Spinal cord (tissue), 10 donors: ENCODE measurements at places on chromosomes 2 and 18.
A peak's percentile ranks its signal among the peaks of the same experiment; 100 is the strongest.

DNA sequence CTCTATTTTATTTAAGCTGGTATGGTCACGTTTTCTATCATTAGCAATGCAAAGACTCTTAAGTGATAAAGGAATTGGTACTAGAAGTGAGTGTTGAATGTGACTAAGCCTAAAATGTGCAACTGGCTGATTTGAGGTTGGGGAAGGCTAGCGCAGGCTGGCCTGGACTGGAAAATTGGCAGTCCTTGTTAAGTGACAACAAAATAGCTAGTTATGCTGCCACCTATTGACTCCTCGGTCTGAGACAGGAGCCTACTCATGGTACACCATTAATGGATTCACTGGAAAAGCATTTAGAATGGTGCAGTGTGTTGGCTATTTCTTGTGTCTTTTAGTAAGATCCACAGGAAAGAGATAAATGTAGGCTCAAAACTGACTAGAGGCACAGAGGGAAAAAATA lies 5.7 kb upstream of the WIPF1 start:
- DNase-seq, result no peak

- DNase-seq, result no peak
Measured at GRCh38 chr2:232781765-232782164, 5.4 kb upstream of the KCNJ13 start.

DNA sequence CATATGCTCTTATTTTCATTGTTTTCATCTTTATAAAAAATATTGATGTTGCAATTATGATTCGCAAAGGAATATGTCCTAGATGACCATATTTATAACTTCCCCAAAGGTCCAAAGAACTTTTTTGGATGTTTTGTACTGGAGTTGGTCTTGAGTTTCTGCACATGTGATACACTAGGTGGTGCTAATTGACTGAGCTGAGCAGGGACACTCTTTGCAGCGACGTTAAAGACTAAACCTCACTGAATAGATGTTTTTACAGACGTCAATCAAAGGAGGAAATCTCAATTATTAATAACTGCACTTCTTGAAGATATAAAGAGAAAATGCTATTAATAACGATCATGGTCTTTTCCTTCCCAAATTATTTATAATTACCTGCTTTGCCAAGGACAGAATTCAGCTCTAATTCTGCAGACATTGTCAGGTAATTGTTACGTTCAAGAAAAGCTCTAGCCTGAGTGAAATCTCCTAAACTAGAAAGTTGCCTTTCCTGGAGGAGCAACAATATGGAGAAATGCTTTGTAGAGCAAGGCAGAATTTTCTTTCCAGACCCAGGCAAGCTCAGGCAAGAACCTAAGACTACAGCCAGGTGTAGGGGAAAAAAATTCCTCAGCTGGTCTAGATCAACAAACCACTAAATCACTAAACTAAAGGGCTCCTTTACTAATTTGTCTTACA lies 119.3 kb upstream of the RBBP8 start:
- peak; percentile 60 for DNase-seq

DNA sequence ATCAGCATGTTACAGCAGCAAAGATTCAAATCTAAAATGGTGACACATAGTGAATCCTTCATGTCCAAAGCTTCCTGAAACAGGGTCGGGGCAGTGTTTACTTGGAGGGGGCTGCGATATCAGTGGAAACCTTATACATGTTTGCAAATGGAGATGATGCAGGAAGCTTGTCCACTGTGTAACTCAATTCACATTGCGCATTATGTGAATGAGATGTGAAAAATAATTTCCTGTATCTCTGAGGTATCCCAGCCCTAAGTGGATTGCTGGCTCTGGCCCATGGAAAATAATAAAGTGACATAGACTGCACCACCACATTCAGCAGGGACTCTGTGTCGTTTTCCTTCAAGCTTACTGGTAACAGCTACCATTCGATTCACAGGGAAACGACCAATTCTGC lies 505.5 kb downstream of the GALR1 start:
- no peak for DNase-seq

- DNase-seq, result no peak
Measured at GRCh38 chr18:12656938-12657683, 796 bp downstream of the SPIRE1 start.

DNA sequence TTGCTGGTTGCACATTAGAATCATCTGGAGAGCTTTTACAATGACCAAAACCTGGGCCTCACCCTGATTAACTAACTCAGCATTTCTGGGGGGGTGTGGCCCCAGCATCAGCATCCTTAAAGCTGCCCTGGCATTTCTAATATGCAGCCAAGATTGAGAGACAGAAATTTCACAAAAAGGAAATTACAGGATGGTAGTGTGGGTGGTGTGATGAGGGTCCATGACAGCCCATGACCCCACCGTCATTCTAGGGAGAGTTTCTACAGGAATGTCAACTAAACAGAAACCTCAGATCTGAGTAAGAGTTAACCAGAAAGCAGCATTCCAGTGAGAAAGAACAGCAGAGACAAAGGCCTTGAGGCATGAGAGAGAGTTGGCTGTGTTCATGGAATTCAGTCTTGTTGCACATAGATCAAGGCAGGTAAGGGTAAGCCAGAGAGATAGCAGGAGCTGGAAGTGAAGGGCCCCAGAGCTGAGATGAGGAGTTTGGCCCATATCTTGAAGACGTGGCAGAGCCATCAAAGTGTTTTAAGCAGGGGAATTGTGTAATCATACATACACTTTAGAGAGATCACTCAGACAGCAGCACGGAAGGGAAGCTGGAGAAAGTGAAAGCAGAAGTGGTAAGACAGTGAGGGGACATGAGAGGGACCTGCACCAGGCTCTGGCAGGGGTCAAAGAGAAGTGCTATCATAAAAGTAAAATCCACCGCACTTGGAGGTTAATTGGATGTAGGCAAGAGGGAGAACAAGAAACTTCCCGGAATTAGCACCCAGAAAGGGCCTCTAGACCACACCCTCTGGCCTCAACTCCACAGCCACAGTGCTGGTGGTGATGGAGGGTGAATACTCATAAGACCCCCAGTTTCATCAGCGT lies 7.8 kb upstream of the TRABD2A start:
- no peak for DNase-seq

- DNase-seq, result no peak
Measured at GRCh38 chr2:217709478-217710210, 293.2 kb downstream of the TNS1 start.

GRCh38 chr2:105746177-105747080 lies 1.7 kb downstream of the NCK2 start:
- DNase-seq, result no peak

GRCh38 chr2:236499691-236500578 lies 69.7 kb upstream of the ACKR3 start:
- no peak for DNase-seq

GRCh38 chr2:28801726-28802125 lies 8.9 kb upstream of the SPDYA start:
- no peak for DNase-seq

- DNase-seq, result no peak
Measured at GRCh38 chr2:215952860-215953637, 60.3 kb downstream of the MREG start.

DNA sequence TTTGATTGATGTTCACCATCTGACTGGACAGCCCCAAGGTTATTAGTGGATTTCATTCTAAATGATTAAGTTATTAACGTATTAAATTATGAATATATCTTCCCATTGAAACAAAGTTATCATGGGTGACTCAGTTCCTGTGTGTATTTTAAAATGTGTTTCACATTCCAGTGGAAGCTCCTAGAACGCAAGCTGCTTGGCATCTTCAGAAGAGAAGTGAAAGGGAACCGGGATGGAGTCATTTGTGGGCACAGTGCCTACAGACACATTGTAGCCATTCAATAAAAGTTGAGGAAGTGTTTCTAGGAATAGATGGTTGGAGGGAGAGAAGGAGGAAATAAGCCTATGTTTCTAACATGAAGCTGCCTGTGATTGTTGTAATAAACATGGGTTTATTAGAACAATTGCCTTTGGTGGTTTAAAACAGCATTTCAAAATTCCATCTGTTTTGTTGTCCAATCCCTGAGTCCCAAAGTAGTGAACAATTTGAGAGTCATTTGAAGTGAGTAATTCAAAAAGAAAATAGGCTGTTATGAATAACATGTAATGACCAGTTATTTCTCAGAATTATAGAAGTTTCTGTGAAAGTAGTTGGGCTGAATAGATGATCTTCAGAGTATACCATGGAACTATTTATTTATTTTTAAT lies 143.5 kb downstream of the PKP4 start:
- no peak for DNase-seq

- no peak for DNase-seq
Measured at GRCh38 chr2:22491442-22491841, 893.5 kb upstream of the KLHL29 start.

DNA sequence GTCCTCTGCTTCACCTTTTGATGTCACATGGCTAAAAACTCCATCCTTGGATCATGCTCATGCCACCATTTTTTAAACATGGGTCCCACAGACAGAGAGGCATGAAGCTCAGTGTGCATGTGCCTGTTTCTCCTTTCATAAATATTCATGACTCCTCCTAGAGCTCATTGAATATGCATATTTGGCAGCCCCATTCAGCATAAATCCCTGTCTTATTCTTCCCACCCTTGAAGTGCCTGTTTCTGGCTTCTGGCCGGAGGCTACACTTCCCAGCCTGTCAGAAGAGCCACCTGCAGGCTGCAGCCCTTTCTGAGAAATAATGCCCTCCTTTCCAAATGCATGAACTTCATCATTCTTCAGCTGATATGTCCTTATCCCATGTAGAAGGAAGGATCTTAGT lies 109.7 kb downstream of the LDLRAD4 start:
- no peak for DNase-seq

- no peak for DNase-seq
Measured at GRCh38 chr2:218093879-218094278, 24.8 kb downstream of the RUFY4 start.

- DNase-seq, result no peak
Measured at GRCh38 chr2:236618370-236618769, 48.7 kb downstream of the ACKR3 start.

DNA sequence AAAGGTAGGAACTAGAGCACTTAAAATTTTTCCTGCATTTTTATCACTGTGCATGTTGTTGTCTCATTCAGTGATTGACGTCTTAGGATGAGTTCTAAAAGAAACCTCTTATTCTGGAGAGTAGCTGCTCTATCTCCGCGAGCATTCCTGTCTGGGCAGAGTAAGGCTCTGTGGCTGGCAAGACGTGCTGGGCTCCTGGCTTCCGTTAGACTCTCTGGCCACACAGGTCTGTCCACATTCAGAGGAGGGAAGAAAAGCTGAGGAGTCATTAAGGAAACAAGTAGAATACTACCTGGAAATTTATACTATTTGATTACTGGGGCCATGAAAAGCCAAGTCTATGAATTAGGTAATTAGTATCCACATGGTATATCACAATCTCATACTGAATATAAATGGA lies 138.0 kb upstream of the DNMT3A start:
- DNase-seq, result no peak

- DNase-seq, result no peak
Measured at GRCh38 chr2:230773039-230773773, 60.6 kb downstream of the CAB39 start.

DNA sequence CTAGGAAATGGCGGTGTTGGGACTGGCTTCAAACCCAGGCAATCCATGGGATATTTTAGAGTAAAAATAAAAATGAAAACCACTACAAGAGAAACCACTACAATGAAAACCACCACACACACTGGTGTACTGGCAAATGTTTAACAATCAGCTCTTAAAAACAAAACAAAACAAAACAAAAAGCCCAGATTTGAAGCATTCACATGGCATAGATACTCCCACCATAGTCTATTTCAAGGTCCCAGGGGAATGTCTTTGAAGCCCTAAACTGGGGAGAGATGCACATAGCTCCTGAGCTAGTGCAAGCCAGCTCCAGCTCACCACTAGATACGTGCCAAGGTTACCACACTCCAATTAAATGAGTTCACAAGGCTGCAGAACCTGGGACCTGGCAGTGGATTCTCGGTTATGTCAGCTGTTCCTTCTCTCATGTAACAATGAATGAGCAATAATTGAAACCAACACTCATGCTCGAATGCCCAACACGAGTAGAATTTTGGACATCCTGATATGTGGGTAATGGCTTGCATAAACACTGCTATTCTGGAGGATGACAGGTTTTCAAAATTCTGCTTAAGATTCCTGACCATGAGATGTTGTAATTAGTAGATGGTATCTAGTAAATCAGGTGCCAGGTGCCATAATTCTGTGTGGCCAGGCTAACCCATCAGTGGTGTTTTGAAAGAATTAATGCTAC lies 102.2 kb downstream of the OSBPL6 start:
- DNase-seq, result no peak

DNA sequence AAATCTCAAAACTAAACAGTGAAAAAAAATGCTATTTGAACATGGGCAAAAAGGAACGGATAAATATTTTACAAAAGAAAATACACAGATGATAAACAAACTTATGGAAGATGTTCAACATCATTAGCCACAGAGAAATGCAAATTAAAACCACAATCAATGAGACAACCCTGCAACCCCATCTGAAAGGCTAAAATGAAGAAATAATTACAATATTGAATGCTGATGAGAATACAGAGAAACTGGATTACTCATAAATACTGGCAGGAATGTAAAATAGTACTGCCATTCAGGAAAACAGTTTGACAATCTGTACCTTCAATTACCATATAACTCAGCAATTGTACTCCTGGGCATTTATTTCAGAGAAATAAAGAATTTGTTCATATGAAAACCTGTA lies 193.1 kb upstream of the UBE2E3 start:
- no peak for DNase-seq

GRCh38 chr2:5021136-5021535 lies 671.0 kb upstream of the SOX11 start:
- DNase-seq, result no peak

- DNase-seq, result no peak
Measured at GRCh38 chr18:25056429-25056828, 295.5 kb downstream of the ZNF521 start.

- DNase-seq, result no peak
Measured at GRCh38 chr18:12608301-12608700, 49.6 kb downstream of the SPIRE1 start.

GRCh38 chr18:44051026-44051425 lies 629.7 kb upstream of the SETBP1 start:
- no peak for DNase-seq

DNA sequence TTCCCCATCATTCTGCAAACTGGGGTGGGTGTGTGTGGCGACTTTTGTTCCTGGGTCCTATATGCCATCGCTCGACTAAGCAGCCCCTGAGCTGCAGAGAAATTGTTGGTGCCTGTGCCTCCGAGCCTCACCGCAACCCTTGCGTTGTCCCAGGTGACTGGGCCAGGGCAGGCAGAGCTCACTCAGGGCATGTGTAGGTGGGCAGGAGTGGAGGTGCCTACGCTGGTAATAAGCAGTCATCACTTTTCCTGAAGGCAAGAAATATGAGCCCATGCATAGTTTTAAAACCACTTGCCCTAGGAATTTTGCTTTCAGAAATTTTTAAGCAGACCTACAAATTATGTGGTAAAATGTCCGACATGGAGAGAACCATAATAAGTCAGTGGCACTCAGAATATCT lies 197.8 kb downstream of the SMAD7 start:
- DNase-seq, result no peak

GRCh38 chr2:144307711-144308110 lies 212.2 kb downstream of the ZEB2 start:
- DNase-seq, result no peak

GRCh38 chr2:71932780-71933466 lies 214.7 kb downstream of the CYP26B1 start:
- DNase-seq, result no peak
